ENCODE measurements at places on chromosomes 7 and 10.

GRCh38 chr10:58775960-58776567 lies 263.4 kb downstream of the BICC1 start:
- DNase-seq, result no peak

- no peak for DNase-seq
These were observed 98.2 kb downstream of the PCDH15 start for GRCh38 chr10:54702583-54703485.

DNA sequence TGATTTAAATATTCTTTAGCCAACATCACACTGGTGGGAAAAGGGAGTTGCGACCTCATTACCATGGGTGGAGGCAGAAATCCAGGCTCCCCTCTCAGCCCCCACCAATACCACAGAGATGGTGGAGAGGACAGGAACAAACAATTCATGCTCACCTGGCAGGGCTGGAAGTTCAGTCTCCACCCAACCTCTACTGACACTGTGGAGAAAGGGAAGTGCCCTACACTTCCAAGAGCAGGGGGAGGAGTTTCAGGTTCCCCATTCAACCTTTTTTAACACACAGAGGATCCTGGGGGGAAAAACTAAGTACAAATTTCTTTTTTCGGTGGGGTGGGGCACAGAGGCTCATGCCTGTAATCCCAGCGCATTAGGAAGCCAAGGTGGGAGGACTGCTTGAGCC lies 210.1 kb upstream of the KCTD7 start:
- DNase-seq, result no peak

DNA sequence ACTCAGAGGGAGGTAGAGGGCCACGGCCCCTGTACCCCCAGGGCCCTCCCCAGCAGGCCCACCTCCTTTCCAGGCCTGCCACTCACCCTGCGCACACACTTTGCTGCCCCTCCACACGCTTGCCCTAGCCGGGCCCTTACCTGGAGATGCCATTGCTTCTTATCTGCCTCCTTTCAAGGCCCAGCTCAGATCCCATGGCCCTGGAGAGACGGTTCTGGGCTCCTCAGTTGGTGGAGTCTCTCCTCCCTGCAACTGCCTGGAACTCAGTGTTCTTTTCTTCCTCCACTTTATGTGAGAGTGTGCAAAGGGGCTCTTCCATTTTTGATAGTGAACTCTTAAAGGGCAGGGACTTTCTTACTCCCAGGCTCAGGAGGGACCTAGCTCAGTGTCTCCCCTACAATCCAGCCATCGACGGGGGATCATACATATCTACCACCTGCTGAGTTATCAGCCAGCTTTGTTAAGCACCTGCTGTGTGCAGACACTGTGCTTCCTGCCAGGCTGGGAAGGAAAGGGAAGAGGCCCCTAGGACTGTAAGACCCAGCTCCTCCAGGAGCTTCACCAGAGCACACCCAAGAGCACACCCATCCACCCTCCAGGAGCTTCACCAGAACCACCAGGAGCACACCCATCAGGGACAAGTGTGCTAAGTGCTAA lies 89.3 kb upstream of the MACROH2A2 start:
- DNase-seq, result no peak

DNA sequence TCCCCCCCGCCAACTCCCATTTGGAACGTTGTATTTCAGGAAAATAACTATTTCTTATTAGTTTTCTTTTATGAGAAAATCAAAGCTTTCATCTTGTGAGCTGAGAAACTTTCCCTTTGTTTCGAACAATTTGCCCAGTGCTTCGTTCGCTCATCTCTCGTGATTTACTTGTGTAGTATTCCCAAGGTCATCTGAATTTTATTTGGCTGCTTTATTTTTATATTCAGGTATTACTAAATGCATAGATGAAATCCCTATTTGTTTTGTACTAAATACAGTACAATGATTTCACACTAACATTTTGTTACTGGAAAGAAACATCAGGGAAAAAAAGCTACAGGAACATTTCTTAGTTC lies 12.0 kb upstream of the EBLN1 start:
- no peak for DNase-seq

- DNase-seq, result no peak
These were observed 56.1 kb upstream of the SH2B2 start for GRCh38 chr7:102230593-102230992.

DNA sequence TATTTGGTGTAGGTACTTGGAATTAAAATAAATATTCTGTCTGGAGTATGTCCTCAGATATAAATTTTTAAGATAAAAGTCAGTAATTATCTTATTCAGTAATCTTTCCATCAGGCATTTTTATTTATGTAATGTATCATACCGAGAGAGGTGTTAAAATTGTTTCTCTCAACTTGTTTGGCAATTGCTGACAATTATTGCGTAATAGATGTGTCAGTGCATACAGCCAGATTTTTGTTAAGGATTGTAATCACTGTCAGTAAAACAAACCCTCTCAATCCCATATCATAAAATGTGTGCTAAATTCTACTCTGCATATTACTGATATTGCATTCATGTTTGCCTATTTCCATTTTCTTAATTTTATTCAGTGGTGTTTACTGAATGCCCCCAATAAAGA lies 69.2 kb downstream of the CNTNAP2 start:
- no peak for DNase-seq

DNA sequence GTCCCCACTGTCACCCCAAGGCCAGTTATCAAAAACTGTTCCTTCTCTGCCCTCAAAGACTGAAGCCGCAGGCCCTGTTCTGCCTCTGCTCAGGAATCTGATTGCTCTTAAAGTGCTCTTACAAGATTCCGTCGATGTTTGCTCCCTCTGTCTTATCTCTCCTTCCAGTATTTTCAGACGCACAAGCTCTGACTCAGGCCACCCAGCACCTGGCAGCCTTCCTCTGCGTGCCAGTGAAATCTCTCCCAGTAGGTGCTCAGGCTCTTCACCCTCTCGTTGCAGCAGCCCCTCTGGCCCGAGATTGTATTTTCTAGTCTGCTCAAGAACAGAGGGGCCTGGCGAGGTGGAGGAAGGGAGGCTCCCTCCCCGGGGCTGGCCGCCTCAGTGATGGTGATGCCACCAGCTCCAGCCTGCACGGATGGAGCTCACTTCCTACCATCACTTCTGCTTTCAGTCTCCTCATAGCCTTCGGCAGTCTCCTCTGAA lies 276.2 kb downstream of the USP6NL start:
- DNase-seq, result no peak
